Left hindlimb (tissue), 1 donor: ENCODE measurements at places on chromosomes 7 and 10.

- no peak for DNase-seq
Measured at GRCh38 chr7:83849131-83849530, 200.2 kb upstream of the SEMA3E start.

GRCh38 chr7:139490130-139490529 lies 6.7 kb upstream of the KLRG2 start:
- DNase-seq, result no peak

DNA sequence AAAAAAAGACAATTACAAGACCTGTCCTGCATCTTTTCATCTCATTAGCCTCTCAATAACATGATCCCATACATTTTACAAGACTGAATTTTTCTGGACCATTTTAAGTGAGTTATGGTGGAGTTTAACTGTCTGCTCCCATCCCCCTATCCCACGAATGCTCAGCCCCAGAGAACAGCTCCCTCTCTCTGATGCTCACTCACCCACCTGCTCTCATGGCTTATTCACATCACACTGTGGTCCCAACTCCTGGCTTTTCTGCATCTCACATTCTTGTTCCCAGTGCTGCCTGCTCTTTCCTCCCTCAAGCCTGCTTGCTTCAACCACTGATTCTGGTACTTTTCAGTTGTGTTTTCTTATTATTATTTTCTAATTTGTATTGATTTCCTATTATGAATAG lies 20.4 kb upstream of the CCSER2 start:
- no peak for DNase-seq

DNA sequence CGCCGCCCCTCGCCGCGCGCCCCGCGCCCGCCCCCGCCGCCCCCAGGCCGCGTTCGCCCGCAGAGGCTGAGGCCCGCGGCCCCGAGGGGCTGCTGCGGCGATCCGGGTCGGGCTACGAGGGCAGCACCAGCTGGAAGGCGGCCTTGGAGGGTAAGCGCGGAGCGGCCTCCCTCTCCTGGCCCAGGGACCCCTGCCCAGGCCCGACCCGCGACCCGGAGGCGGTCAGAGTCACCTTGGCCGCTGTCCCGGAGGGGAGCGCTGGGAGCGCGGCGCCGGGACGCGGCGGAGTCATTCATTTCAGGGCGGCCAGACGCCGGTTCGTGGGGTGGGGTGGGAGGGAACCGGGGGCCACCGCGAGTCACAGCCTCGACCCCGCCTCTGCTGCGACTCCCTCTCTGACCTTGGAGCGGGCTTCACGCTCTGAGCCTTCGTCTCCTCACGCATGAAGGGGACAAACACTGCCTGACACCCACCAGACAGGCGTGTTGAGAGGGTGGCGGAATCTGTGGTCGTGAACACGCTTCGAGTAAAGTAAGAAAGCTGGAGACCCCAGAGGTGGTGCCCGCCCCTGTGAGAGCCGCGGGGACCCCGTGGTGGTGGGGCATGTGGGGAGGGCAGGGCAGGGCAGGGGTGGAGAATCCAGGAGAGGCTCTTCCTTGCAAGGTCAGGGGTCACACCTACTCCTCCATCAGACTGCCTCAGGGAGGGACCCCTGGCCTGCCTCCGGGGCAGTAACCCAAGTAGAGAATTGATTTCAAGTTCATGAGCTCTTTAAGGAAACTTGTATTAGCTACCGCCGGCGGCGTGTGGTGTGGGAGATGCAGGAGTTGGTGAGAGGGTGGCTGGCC lies 707 bp downstream of the CLEC2L start:
- no peak for DNase-seq

DNA sequence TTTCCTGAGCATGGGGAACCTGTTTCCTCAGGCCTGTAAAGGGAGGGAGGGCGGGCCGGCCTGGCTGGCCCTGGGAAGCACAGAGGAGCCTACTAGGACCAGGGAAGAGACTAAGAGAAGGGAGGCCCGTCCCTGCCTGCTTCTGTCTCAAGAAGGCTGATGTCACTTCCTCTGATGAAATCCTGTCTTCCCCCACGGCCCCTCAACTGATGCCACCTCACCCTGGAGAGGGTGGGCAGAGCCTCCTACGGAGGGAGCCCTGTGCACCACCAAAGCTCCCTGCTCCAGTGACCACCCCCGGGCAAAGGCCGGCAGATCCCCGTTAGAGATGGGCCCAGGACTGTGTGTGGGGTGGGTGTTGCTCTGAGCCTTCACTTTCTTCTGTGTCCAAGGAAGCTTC lies 1.0 kb upstream of the PILRA start:
- DNase-seq, result no peak

- DNase-seq, result no peak
Measured at GRCh38 chr7:77940647-77941046, 142.1 kb downstream of the PHTF2 start.

DNA sequence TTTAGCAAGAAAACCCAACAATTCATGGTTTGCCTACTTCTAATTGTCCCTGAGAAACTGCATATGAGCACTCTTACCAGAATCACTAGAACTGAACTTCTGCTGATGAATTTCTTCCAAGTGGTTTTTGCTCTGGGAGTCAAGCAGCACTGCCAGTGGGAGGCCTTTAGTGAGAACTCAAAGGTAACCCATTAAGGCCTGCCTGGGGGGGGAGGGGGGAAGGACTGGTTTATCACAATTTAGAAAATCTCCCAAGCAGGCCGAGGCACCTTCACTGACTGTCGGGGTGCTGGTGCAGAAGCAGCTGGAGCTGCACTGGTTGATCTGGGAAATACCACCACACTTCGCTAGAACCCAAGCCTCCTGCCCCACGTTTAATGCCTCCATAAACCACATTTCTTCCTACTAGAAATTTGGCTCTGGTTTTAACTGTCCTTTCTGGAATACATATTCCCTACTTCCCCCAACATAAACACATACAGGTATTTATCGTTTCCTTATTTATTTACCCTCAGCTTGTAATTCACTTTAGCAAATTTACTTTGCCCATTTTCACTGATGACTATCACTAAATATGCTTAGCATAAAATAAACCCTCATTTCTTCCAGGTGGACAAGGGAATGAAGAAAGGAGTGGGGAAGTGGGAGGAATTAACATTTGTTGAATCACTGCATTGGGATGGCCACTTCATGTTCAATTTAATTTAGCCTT lies 14.2 kb downstream of the ANK3 start:
- no peak for DNase-seq

DNA sequence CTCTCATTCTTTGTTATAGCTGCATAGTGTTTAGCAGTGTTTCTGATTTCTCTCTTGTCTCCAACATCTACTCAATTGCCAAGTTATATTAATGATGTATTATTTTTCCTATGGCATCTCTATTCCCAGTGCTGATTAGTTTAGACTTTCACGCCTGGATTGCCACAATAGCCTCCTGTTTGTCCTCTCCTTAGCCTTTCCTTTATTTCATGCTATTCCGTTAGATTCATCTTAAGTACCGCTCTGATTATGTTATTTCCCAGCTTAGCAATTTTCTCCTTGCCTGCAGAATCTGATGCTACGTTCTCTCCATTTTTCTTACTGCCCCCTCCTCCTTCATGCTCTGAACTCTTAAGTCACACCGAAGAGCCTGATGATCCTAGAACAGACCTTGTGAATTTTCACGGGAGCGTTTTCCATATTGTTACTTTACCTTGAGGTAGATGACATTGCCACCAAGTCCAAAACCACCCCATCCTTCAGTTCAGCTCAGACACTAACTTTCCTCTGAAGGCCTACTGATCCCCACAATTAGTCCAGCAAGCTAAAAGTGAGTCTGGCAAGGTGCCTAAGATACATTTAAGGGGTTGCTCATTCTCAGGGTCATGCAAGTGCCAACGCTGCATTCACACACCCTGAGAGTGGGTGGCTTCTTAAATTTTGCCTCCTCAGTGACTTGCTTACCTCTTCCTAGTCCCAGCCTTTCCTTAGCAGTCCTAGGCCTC lies 6.6 kb upstream of the NRF1 start:
- DNase-seq, result no peak

DNA sequence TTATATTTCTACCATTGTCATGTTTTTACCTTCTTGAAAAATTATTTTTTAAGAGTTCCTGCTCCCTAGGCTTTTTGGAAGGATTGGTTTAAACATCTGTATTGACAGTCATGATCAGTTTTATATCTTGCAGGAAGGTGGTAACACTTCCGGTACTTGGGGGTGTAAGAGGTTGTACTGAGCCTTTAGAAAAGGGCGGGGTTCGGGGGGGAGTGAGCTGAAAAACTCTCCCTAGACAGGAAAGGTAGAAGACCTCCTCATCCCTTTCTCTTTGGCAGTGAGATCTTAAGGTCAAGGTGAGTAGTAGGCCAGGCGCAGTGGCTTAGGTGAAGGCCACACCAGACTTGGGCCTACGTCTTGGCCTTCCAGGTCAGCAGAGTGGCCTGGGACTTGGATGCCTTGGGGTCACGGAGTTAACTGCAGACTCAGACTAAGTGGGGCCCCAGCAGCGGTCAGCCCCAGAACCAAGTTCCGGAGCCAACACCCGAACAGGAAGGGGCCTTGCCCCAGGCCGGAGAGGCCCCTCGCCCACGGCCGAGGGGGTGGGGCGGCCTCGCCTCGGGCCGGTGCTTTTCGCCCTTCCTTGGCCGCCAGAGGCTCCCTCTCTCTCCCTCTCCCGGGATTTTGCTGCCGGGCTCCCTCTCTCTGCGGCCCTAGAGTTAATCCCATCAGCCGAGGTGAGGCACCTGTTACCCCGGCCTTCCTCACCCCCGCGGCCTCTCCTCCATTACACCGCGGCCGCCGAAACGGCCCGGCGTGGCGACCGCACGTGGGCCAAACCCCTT lies at the start of gene PPP1R9A:
PPP1R9A (plus strand) TSS at position 569 of the 785 bp plus-strand sequence. CDS start 2,520 bp downstream, outside the sequence.
- DNase-seq, result peak; percentile 40

- DNase-seq, result no peak
Measured at GRCh38 chr10:23432166-23432565, 6.7 kb upstream of the OTUD1 start.

GRCh38 chr7:36112969-36113368 lies 40.1 kb upstream of the EEPD1 start:
- DNase-seq, result no peak

GRCh38 chr7:24974026-24974832 lies 5.7 kb downstream of the OSBPL3 start:
- no peak for DNase-seq

DNA sequence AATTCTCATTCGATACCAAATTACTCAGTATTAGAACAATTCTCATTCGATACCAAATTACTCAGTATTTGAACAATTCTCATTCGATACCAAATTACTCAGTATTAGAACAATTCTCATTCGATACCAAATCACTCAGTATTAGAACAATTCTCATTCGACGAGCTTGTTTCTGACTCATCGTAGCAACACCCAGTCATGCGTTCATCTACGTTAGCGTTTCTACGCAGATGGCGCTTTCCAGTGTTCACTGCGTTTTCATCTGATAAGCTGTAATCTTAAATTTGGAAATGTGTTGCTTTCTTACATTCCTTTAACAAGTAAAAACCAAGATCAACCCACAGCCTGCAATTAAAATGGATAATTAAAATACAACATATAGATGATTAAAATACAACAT lies 276.3 kb downstream of the ZMYND11 start:
- DNase-seq, result no peak

GRCh38 chr7:50980411-50980810 lies 197.7 kb upstream of the GRB10 start:
- DNase-seq, result no peak

DNA sequence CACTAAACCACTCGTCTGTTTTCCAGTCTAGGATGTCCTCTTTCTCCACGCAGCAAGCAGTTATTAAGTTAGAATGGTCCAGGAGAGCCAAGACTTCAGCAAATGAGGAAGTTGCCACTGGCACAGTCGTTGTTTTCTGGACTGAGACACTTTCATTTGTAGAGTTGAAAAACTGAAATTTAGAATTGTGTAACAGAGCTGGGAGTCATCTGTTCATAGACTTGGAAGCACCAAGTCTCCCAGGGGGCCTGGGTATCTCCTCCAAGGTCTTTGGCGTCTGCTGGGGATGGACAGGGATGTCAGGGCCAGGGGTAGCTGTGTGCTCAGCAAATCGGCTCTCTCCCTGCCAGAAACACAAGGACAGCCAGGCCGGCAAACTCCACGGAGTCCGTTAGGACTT lies 208.4 kb downstream of the FANK1 start:
- DNase-seq, result no peak

DNA sequence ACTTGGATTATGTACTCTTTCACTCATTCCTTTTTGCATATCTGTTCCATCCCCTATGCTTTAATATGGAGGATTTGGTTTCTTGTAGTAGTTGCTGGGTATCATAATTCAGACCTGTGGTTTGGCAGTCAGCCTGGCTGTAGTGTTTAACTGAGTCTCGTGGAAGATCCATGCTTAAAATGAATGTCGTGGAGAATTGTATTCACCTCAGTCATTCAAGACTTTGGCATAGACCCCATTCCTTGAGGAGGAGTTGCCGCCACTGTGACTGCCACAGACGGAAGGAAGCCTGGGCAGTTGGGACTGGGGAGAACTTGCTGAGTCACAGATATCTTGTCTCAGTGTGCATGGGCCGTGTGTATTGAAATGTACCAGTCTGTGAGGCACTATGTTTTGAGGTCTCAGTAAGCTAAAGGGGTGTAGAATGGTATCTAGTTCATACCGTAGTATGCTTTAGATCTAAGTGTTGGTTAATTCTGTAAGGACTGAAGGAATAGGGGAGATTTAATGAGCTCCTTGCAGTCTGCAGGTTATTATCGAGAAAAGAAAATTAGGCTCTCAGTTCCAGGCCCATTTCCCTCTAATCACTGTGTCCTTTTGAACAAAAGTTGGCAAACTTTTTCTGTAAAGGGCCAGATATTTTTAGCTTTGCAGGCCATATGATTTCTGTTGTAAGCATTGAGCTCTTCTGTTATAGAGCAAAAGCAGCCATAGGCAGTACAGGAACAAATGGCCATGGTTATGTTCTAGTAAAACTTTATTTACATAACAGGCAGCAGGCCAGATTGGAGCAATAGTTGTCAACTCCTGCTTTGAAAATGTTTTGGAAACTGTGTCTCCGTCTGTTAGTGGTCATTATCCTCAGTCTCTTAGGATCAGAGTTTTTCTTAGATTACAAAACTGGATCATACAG lies 76.8 kb downstream of the TPST1 start:
- DNase-seq, result peak; percentile 72

DNA sequence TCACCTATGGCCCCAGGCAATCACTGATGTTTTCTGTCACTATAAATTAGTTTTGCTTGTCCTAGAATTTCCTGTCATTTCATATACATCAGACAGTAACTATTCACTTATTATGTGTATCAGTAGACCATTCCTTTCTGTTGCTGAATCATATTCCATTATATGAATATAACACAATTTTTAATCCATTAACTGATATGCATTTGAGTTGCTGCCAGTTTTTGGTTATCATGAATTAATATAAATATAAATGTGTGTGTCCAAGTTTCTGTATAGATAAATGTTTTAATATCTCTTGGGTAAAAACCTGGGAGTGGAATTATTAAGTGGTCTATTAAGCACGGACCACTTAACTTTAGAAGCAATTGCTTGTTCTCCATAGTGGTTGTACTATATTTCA lies 143.8 kb downstream of the ZNF438 start:
- no peak for DNase-seq

GRCh38 chr7:44045226-44046014 lies 918 bp downstream of the DBNL start:
- peak; percentile 25 for DNase-seq
